ENCODE measurements at places on chromosomes 7 and 10.

GRCh38 chr7:54788664-54789063, 29.7 kb upstream of the SEC61G start:
- no peak for DNase-seq

- DNase-seq = no peak
Observed at GRCh38 chr7:24912874-24913514, 67.0 kb downstream of the OSBPL3 start.

DNA sequence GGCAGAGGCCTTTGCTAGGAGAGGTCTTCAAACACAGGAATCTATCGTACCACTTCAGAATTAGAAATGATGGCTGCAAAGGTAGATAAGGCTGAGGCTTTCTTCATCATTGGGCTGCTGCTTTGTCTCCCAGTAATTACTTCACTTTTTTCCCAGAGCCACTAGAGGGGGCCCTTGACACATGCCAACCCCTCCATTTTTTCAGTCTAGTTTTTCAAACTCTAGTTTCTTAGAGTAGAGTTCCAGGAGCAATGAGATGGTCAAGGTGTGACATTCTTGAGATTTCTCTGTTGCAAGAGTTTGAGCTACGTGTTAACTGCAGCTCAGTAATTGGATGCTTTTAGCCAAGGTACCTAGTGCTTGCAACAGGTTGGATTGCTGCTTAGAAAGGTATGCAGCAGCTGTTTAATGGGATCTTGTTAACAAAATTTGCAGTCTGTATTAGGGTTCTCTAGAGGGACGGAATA, 33.8 kb upstream of the RBM20 start:
- DNase-seq = no peak

DNA sequence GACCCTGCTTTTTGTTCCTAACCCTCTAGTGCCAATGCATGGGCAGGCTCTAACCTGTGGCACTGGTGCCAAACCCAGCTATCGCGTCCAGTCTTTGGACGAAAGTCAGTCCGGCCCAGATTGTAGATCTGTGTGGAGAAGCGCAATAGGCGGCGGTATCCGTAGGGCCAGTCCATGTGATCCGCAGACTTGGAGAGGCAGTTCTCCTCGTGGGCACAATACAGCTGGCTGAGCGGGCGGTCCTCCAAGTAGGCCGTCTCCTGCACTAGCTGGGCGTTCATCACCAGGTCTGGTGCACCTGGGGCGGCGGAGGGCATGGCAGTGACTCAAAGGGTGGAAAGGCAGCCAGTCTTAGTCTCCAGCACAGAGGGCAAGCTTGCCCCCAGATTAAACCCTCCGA, 14.5 kb downstream of the LOXL4 start:
- no peak for DNase-seq

DNA sequence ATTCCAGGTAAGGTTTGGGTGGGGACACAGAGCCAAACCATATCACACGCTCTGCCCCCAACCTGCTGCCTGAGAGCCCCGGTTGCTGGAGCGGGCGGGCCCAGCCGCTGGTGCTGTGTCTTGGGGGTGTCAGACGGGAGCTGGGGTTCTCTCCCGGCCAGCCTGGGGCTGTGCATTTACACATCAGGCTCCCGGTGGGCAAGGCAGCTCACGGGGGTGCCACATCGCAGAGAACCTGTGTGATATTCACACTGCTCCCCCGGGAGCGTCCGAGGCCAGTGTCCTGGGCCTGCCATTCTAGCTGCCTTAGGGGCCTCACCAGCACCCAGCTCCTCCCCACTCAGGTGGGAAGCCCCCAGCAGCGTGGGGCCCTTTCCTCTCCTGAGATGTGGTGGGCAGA, 35.6 kb upstream of the ADGRA1 start:
- no peak for DNase-seq

- no peak for DNase-seq
Observed at GRCh38 chr7:127745445-127745844, 93.5 kb downstream of the SND1 start.

GRCh38 chr7:112052993-112053736, 153.0 kb downstream of the DOCK4 start:
- DNase-seq = no peak

GRCh38 chr7:132575419-132575981, 770 bp downstream of the PLXNA4 start:
- DNase-seq = no peak

GRCh38 chr7:155188357-155188756, 109.3 kb upstream of the INSIG1 start:
- no peak for DNase-seq

GRCh38 chr7:2244404-2244995, 2.5 kb downstream of the NUDT1 start:
- DNase-seq = no peak

DNA sequence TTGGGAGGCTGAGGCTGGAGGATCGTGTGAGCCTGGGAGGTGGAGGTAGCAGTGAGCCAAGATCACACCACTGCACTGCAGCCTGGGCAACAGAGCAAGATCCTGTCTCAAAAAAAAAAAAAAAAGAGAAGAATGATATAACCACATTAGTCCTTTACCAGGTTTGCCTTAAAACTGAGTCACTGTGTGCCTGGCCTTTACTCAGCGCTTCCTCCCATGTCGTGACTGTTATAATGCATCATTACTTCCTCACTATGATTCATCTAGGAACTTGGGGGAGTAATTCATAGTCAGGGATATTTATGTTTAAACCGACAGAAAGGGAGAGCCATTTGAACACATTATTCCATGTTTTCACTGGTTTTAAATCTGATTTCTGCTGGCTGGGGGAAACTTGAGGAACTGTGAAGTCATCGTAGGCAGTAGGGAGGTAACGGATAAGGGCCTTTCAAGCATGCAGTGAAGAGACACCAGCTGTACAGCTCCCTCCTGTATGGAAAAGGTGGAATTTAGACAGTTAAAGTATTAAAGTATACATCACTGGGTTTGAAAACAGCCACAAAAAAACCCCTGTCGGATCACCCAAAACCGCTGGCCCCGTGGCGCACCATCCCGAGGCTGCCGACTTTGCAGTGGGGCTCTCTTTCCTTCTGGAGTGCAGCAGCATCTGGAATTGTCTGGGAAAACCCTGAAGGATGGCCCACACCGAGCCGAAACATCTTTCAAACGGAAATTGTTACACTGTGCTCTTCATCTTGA, 119.8 kb downstream of the NKX6-2 start:
- DNase-seq = no peak

GRCh38 chr7:29386196-29386765, 177.4 kb upstream of the PRR15 start:
- DNase-seq = no peak

DNA sequence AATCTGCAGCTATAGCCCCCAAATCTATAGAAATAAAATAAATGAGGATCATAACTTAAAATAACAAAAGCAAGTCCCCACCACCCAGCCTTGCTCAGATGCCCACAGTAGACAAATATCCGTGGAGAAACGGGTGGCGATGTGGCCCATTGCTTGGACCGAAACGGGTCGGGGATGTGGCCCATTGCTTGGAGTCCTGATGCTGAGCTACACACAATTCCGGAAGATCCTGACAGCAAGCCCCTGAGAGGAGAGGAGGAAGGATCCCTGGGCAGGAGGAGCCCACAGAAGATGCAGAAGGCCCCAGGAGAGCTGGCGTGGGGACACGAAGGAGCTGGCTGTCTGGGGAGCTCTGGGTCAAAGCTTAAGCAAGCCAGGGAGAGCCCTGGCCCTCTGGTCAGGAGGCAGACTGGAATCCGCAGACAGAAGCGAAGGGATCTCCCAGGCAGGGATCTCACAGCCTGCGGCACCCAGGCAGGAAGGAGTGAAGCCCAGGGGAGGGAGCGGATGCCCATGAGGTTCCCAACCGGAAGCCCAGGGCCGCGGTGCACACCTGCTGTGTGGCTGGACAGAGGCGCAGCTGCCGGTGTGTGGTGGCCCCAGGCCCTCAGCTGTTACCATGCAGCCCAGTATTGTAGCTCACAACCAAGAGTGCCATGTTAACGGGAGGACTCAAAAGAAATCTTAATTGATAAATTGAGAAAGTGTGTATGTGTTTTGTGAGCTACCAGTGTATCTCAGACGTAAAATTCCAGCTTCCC, 138.8 kb downstream of the ADARB2 start:
- no peak for DNase-seq

DNA sequence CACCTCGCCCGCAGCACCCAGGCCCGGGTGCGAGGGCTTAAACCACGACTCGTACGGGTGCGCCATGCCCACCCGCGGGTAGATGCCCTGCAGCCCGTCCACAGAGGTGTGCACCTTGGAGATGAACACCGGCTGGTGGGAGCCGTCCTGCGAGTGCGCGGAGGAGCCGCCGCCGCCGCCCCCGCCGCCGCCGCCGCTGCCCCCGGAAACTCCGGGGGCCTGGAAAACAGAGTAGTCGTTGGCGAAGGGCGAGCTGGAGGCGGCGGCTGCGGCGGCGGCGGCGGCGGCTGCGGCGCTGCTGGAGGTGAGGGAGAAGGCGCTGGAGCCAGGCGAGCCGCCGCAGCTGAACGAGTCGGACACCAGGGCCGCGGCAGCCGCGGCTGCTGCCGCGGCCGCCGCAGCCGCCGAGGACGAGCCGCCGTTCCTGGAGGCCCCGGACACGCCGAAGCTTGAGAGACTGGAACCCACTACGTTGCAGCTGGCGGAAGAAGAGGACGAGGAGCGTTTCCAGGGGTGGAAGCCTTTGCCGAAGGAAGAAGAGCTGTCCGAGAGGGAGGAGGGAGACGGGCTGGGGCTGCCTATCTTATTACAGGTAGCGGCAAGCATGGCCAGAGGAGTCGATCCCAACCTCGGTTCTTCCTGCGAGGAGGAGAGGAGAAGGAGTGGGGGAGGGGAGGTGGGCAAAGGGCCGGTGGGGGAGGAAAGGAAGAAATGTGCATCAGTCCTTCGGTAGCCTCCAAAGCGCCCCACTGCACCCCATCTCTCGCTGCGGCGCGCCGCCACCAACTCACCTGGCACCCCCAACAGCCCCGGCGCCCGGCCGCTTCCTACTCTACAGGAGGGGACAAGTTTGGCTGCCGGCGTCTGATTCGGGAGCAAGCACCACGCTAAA, 1.3 kb downstream of the SP8 start:
- DNase-seq = no peak

- no peak for DNase-seq
Observed at GRCh38 chr7:12244129-12244528, 33.0 kb downstream of the TMEM106B start.

DNA sequence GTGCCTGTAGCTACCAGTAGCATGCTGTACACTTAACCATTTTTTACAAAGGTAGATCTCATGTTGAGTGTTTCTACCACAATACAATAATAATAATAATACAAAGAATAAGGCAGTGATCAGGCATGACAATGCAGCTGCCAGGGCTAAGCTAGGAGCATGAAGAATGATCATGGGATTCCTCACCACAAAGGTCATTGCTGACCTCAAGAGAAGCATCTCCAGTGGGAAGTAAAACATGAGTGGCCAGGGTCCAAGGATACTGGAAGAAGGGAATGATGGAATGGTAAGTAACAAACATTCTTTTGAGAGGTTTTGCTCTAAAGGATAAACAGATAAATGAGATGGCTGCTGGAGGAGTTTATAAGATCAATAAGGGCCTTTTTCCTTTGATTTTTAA, 591.1 kb downstream of the TNS3 start:
- no peak for DNase-seq

DNA sequence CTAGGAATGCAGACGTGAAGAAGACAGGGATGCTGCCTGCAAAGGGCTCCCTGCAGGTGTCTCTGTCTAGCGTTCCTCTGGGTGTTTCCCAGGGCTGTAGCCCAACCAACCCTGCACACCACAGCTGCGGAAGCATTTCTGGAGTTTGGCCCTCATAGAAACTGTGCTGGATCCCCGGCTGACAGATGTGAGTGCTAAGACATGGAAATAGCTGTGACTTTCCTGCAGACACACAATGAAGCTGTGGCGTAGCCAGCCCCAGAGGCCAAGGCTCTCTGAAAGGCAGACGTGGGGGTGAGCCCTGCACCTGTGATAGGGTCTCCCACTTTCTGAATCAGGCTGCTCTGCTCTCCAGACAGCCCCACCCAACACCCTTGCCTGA, 44.8 kb downstream of the ADCYAP1R1 start:
- no peak for DNase-seq

- DNase-seq = no peak
Observed at GRCh38 chr7:90025771-90026170, 128.5 kb upstream of the STEAP1 start.

All from vagina (tissue), 2 donors.